ENCODE measurements at places on chromosomes 13 and 19.

DNA sequence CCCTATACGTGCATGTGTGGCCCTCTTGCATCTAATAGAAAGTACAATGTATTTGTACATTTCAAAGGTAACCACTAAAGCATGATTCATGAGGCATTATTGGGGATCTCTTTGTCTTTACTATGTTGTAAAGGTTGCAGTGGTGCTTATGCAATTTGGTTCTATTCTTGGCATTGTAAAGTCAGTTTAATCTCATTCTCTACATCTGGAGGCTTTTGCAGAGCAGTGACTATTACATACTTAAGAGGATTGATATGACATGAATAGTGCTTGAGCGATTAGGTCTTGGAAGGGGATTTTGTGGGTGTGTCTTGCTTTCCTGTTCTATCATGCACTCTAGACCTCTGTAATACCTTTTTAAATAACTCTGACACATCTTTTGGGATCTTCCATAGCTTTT is 610.0 kb downstream of the EFNB2 start:
- peak; percentile 44 for DNase-seq

- DNase-seq = peak; percentile 46
These were observed 71.0 kb downstream of the SIPA1L3 start for GRCh38 chr19:37977992-37978391.

- DNase-seq = no peak
These were observed 5.0 kb downstream of the PPP1R37 start for GRCh38 chr19:45097776-45098520.

- peak; percentile 57 for DNase-seq
These were observed 113.2 kb downstream of the ESD start for GRCh38 chr13:46683676-46684260.

GRCh38 chr19:45496349-45496953 is 396 bp downstream of the RTN2 start:
- DNase-seq = no peak

DNA sequence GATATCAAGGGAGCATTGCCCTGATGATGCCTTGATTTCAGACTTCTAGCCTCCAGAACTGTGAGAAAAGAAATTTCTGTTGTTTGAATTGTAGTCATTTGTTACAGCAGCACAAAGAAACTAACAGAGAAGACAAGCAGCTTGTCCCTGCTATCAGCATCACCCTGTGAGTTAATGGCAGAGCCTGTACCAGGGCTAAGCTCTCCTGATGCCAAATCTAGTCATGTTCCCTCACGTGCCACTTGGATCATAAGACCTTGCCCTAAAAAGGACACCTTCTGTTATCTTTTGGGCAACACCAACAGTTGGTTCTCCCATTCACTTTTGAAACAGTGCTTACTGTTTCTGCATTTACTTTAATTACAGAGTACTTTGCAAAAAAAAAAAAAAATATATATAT is 14.8 kb downstream of the RCBTB2 start:
- no peak for DNase-seq

- DNase-seq = no peak
These were observed 255.7 kb upstream of the KLHL1 start for GRCh38 chr13:70363991-70364390.

GRCh38 chr13:92775658-92776057 is 450.9 kb upstream of the GPC6 start:
- no peak for DNase-seq

GRCh38 chr19:33301144-33301899 is 1.0 kb downstream of the CEBPA start:
- DNase-seq = no peak

GRCh38 chr19:49422407-49423070 is 702 bp downstream of the PTH2 start:
- no peak for DNase-seq

- no peak for DNase-seq
These were observed 720 bp downstream of the FARP1 start for GRCh38 chr13:98143601-98144026.

- no peak for DNase-seq
These were observed 378.9 kb downstream of the DLEU7 start for GRCh38 chr13:50464349-50465251.

DNA sequence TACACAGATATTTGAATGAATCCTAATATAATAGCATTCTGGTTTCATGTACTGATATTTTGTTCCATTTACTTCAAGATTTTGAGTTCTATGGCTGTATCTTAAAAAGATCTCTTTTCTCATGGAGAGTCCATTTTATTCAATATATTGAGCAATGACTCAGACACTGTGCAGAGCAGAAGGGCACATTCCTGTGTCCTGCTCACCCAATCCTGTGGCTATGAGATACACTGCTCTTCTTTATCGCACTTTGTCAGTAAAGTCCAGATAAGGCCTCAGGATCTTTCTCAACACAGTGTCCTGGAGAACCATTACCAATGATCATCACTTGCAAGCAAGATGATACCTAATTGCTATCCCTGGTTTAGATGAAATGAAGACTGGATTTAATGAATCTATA is 155.0 kb downstream of the CYSLTR2 start:
- DNase-seq = no peak

GRCh38 chr19:10919352-10920287 is 8.8 kb downstream of the YIPF2 start:
- no peak for DNase-seq

DNA sequence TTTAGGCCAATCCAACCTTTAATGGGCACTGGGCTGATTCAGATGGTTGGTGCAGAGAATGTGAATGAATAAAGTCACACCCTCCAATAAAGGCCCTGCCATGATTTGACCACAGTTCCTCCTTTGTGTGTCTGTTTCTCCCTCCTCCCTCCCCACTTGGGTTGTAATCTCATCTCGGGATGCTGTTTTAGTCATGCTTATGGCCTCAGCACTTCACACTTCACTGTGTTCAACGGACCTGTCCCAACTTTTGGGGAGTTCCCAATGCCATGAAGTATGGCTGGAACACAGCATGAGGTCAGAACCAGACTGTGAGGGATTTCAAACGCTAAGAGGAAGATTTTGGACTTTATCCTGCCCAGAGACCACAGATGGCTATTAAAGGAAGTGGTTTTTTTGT is 5.6 kb upstream of the RAB8A start:
- DNase-seq = no peak

DNA sequence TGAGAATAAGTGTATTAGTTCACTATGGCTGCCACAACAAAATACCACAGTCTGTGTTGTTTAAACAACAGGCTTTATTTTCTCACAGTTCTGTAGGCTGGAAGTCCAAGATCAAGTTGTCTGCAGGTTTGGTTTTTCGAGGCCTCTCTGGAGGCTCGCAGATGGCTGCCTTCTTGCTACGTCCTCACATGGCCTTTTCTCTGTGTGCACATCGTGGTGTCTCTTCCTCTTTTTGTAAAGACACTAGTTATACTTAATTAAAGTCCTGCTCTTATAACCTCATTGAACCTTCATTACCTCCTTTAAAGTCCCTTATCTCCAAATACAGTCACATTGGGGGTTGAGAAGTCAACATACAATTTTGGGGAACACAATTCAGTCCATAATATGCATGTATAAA is 10.6 kb downstream of the CSNK1A1L start:
- no peak for DNase-seq

DNA sequence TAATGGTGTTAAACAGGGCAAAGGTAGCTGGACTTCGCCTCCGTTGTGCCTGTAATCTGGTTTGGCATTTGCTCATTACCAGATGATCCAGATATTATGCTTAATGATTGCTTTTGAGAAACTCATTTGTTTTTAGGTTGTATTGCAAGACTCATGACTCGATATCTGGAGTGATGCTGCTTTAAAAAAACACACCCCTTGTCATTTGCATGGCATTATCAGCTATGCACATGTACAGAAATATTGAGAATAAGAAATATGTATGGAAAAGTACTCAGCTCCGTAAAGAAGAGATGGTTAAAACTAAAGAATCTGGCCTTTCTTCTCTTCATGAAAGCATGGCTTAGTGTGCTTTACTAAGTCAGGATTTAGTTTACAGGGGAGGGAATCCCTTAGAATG is 95.0 kb downstream of the ARHGEF7 start:
- no peak for DNase-seq

GRCh38 chr19:14686411-14686810 is 3.4 kb upstream of the ZNF333 start:
- no peak for DNase-seq

- no peak for DNase-seq
These were observed 35.2 kb downstream of the ADPRHL1 start for GRCh38 chr13:113417836-113418721.

DNA sequence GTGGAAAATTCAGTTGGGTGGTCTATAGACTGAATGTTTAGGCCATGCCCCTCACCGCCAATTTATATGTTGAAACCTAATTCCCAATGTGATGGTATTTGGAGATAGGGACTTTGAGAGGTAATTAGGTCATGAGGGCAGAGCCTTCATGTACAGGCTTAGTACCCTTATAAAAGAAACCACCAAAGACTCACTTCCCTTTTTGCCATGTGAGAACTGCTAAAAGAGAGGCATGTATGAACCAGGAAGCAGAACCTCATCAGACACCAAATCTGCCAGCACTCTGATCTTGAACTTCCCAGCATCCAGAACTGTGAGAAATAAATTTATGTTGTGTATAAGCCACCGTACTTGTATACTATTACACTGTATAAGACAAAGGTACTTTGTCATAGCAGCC is 40.6 kb downstream of the UQCRFS1 start:
- no peak for DNase-seq

GRCh38 chr13:30831515-30831914 is 74.6 kb upstream of the MEDAG start:
- no peak for DNase-seq

GRCh38 chr19:6108721-6109633 is 1.3 kb downstream of the RFX2 start:
- no peak for DNase-seq

DNA sequence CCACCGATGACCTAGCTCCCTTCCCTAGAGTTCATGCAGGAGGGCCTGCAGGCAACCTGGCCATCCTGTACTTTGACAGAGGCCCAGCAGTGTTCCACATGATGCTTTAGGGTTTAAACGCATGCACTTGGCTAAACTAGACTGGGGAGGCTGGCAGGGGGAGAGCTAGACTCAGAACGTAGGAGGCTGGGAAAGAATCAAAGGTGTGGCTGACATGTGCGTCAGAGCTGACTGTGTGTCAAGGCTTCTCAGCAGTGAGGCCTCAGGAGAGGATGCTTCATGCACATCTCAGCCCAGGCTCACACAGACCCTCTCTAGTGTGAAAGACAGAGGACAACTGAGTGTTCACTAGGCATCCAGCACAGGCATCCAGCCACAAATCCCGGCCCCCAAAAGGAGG is 28.7 kb downstream of the DNMT1 start:
- no peak for DNase-seq

- no peak for DNase-seq
These were observed 4.1 kb downstream of the IGFL4 start for GRCh38 chr19:46036744-46037128.

- DNase-seq = no peak
These were observed 20.4 kb downstream of the UBL3 start for GRCh38 chr13:29830000-29830399.

- no peak for DNase-seq
These were observed 126.9 kb downstream of the SIPA1L3 start for GRCh38 chr19:38033658-38034491.

- DNase-seq = no peak
These were observed 33.9 kb upstream of the NPAS1 start for GRCh38 chr19:46985542-46986415.

- DNase-seq = no peak
These were observed 13.6 kb upstream of the SLC15A1 start for GRCh38 chr13:98765996-98766519.

Data from fibroblast of skin of left biceps (primary cell).